ENCODE measurements at places on chromosomes 16 and 17.

GRCh38 chr17:77256710-77257109, 115.9 kb downstream of the SEC14L1 start:
- no peak for DNase-seq

- DNase-seq = no peak
Observed at GRCh38 chr16:31088459-31089183, at the start of gene PRSS53. Gene PRSS53 (minus strand): TSS chr16:31088943. CDS start chr16:31088809, 134 bp downstream.

DNA sequence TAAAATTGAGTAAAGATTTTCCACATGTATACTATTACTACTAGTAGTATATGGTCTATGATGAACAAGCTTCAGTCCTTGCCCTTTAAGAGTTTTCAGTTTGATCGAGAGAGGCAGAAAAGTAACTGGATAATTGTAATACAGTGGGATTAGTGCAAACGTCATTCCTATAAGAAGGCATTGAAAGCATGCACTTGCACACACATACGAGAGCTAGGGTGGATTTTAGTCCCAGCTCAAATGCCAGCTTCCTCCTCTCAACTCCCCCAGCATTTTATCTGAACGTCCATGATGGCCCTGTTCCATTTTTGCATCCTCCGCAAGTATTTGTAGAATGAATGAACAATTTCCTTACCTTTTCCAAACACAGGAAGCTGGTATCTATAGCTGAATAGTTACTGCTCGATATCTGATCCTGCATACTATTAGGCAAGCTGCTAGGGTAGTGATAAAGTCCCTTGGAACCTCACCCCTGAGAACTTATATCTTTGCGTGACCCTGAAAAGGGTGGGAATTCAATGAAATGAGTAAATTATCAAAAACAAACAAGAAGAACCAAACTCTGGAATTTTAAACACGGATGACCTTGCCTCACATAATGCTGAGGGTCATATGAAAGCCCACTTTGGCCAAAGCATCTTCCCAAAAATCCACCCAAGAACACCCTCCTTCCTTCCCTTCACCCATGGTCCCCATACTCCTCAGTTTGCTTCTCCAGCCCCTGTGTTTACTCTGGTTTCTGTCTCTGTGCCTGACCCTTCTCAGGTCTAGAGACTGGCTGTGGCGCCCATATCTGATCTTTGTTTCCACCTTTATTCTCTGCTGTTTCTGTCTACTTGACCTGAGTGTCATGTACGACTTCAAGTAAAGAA, 60.5 kb downstream of the TMEM100 start:
- no peak for DNase-seq

- no peak for DNase-seq
Observed at GRCh38 chr17:9537177-9537776, 38.3 kb downstream of the STX8 start.

DNA sequence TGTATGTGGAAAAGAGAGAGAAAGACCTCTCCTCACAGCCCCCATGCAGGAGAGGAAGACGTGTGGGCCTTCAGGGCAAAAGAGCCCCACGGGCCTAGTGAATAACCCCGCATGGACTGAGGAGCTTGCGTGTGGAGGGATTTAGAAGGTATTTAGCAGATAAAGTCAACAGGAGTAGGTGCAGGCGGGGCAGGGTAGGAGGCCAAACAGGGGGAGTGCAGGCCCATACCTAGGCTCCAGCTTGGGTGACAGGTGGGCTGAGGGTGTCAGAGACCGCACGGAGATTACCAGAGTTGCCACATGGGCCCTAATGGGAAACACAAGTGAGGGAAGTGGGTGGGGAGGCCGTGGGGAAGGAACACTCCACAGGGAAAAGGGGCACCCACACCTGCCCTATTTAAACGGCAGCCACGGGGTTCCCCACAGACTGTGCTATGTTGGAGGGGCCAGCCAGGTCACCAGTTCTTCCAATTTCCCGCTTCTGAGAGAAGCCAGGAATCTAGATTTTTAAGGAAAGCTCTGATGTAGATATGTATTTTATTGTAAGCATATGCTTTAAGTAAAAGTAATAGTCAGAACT, 8.2 kb upstream of the CNGB1 start:
- no peak for DNase-seq

DNA sequence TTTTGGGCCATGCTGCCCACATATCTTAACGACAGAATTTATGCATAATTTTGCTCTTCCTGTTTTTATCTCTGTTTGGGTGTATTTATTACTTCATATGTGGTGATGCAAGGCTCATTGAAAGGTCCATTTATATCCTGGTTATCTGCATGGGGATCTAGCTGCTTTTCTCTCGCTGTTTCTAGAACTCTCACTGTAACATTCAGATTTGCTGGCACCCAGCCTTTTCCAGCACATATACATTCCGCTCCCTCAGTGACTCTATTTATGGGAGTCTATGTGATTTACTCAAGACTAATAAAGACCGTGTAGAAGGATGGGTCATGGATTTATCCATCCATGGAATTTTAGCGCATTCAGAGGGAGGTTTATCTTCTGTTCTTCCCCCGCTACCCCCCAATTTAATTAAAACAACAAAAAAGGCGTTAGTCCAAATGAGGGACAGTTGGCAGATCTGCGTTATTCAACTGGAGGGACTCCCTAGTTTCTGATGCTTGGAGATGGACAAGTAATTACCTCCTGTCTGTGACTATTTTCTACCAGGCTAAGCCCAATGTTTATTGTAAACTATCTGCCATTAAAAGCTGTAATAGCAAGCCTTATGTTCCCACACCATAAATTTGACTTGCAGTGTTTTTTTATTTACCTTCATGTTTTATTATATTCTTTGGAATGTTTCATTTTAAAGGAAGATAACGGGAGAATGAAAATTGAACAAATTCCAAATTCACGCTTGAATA, 19.8 kb upstream of the MARCHF10 start:
- no peak for DNase-seq

DNA sequence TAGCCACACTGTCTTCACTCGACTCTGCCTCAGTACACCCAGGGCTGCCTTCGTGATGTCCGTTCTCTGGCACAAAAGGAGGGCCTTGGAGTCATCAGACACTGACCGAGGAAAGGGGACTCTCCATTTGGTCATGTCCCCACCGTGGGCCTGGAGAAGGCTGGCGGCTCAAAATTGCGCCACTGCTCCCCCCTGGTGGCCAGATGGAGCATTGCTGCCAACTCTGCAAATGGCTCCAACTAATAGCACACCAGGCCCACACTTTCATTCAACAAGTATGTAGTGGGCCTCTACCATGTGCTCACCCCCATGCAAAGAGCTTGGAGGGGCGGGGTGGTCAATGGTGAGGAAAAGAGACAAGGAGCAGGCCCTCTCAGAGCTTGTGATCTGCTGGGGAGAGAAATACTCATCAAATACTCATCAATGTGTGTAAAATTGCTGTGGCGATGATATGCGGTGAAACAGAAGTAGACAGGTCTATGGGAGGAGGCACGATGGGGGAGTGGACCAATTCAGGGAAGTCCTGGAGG, 5.2 kb upstream of the GRIN2C start:
- DNase-seq = peak; percentile 51

DNA sequence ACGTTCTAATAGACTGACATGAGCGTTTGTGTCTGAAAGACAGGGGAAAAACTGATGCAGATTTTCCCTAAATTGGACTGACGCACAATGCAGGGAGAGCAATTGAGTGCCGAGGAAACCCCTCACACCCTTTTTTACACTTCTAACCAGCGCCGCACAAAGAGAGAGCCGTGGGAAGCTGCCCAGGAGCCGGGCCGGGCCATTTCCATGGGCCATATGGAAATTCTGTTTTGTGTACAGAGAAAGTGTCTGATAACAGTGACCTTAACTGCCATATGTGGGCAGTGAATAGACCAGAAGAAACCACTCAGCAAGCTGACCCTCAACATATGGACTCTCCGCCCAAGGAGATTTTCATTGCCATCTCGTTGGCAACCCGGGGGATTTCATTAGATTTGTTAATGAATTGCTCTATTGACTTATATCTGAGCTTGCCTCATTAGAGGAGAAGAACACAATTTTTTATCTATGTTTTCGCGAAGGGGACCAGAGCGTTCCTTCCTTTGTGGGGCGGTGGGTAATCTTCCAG, 225.9 kb upstream of the IRX3 start:
- DNase-seq = no peak

GRCh38 chr16:77918809-77919707, 103.3 kb upstream of the CLEC3A start:
- no peak for DNase-seq

GRCh38 chr17:39541652-39542051, 66.1 kb downstream of the NEUROD2 start:
- no peak for DNase-seq

GRCh38 chr17:80190716-80191115, 20.9 kb downstream of the CARD14 start:
- no peak for DNase-seq

- DNase-seq = no peak
Observed at GRCh38 chr17:73968680-73969079, 234.8 kb upstream of the RPL38 start.

DNA sequence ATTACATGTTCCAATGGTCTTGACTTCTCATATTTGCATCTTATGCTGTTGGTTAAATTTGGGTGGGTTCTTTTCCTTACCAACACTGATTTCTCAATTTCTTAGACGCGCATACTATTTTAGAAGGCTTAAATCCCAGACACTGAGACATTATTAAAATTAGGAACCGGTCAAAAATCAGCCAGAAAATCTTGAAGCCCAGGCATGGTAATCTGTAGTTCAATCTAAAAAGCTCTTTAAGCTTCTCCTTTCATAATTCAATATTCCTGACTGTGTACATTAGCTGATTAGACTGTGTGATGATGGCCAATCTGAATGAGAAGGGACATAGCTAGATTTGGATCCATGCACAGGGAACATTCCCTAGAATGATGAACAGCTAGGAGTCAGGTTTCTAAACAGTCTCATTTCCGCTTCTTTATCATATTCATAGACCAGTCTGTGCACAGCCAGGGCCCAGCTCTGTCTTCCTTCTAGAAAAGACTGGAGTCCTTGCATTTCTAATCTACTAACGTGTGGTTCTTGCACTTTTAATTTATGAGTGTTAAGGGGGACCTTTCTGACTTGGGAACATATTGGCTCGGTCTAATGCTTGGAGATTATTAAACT, 189.3 kb downstream of the AATF start:
- no peak for DNase-seq

GRCh38 chr17:57916925-57917858, 38.0 kb downstream of the CUEDC1 start:
- no peak for DNase-seq

DNA sequence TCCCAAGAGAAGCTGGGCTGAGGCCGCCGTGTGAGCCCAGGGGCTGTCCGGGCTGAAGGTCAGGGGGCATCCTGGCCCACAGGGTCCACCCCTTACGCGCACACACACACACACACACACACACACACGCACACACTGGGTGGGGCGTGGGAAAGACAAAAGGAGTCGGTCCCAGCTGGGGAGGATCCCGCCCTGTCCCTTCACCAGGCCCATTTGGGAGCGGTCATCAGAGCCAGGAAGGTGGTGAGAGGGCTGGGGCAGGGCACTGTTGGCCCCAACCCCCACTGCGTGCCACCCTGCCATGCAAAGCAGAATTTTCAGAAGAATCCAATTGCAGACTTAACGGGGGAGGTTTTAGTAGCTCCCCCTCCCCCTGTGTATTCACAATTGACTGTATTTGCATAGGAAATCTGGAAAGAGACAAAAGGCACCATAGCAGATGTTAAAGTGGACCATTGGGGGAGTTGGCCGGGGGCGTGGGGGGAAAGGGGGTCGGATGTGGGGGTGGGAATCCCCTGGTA, 11.3 kb upstream of the CD300A start:
- DNase-seq = no peak

- no peak for DNase-seq
Observed at GRCh38 chr16:66834746-66835145, 4.0 kb upstream of the NAE1 start.

GRCh38 chr16:21590796-21591195, 8.6 kb upstream of the METTL9 start:
- no peak for DNase-seq

- no peak for DNase-seq
Observed at GRCh38 chr17:4215882-4216570, 47.8 kb downstream of the ANKFY1 start.

DNA sequence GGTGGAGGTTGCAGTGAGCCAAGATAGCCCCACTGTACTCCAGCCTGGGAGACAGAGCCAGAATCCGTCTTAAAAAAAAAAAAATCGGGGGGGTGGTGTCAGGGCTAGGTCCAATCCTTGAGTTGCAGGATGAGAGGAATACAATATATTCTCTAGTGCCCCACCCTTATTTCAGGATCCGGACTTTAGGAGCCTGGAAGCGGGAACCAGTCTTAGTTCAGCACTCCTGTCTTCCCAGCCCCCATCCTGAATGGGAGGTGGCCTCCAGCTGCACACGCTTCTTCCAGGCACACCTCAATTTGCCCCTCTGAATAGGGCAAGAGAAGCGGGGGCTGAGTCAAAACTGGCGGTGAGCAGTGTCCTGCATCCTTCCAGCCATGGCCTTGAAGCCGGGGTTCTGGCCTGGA, 1.6 kb downstream of the FHOD1 start:
- no peak for DNase-seq

- DNase-seq = no peak
Observed at GRCh38 chr17:3910420-3911270, 5.6 kb downstream of the P2RX1 start.

GRCh38 chr17:4463818-4464476, 30.2 kb downstream of the SPNS3 start:
- peak; percentile 15 for DNase-seq

GRCh38 chr17:73562896-73563295, 81.3 kb downstream of the SDK2 start:
- no peak for DNase-seq

GRCh38 chr17:27455236-27455913, 873 bp upstream of the KSR1 start:
- no peak for DNase-seq

GRCh38 chr16:57502048-57502775, 15.9 kb upstream of the DOK4 start:
- DNase-seq = no peak

DNA sequence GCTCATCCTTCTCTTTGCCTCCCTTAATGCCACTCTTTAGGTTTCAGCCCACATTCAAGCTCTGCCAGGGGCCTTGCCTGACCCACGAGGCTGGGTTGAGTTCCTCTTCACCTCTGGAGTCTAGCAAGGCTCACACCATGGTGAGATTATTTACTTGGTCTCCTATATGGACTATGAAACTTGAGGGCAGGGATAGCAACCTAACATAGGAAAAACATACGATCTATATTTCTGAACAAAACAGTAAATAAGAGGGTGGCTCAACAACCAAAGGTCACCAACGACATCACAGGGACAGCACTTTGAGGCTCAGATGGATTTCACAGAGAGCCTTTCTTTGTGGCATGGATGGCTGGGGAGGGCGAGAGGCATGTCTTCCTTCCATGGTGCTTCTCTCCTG, 197.0 kb downstream of the MAF start:
- no peak for DNase-seq

GRCh38 chr17:81173052-81173761, 7.2 kb upstream of the AATK start:
- no peak for DNase-seq

DNA sequence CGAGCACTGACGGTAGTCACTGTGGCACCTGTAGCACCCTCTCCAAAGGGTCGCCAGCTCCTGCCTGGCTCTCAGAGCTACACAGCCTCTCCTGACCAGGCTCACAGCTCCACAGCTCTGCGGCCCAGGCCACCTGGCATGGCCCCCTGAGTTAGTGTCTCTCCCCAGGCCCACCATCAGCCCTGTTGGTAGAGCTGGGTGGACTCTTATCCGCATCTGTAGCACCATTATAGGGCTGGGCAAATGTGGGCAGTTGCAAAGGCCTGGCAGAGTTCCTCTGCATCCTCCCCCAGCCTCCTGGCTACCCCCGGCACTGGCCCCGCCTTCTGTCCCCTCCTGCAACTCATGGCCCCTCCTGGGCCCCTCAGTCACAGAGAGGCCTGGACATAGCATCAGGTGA, 18.2 kb downstream of the SCGB1C2 start:
- DNase-seq = no peak

All from anterior cingulate cortex (tissue), 58 donors.